Sigmoid colon (tissue), 7 donors: ENCODE measurements at places on chromosomes 7 and 10. TPM values are rescaled to one million over a fixed set of nuclear protein-coding genes. Genes with fewer than 3 reads are reported as not detected.

The SLC26A4 gene
- total RNA-seq: 1.4 TPM

DNA sequence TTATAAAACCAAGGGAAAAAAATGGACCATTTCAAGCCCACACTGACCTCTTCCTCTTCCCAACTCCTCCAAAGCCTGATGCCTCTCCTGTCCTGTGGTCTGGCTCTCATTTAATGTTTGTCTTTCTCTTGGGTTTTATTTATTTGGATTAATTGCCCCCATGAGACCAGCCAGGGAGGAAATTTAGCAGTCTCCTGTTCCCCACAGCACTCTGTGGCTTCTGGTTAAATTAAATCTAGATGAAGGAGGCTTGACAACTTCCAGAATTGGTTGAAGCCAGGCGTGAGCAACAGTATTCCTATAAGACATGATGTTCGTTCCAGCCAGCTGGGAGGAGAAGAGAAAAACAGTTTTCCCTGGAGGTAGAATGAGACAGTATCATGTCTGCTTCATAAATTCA, 15.1 kb upstream of the PRLHR start:
- no peaks in the 10 kb centered on the region for H3K4me1 ChIP-seq
- no peaks in the 10 kb centered on the region for H3K27me3 ChIP-seq

The UTF1 gene
- total RNA-seq: not detected

- no peaks in the 10 kb centered on the region for H3K27me3 ChIP-seq
- H3K4me3 ChIP-seq: peak within 1 kb of the TSS; percentile 91
- DNase-seq: peak; percentile 94
- H3K4me1 ChIP-seq: peaks cover 63% of the 10 kb centered on the region
- H3K27ac ChIP-seq: peak within 1 kb of the TSS; percentile 93
These were observed at the start of gene SLC4A2 for GRCh38 chr7:151059367-151060112. Gene SLC4A2, plus strand, starts transcription at chr7:151059589. Its CDS starts 2,399 bp downstream, at chr7:151061988.

GRCh38 chr10:75407713-75408508, 6.3 kb upstream of the ZNF503 start:
- peak overlapping the region; percentile 98 for H3K27ac ChIP-seq
- H3K36me3 ChIP-seq: no peaks in the 10 kb centered on the region
- DNase-seq: no peak
- peaks cover 43% of the 10 kb centered on the region for H3K4me1 ChIP-seq

GRCh38 chr10:96772196-96772595, 51.9 kb upstream of the PIK3AP1 start:
- no peak overlapping the region for H3K27ac ChIP-seq
- no peaks in the 10 kb centered on the region for H3K27me3 ChIP-seq
- H3K36me3 ChIP-seq: no peaks in the 10 kb centered on the region
- H3K4me1 ChIP-seq: no peaks in the 10 kb centered on the region
- no peak overlapping the region for H3K4me3 ChIP-seq

The IRF5 gene
- total RNA-seq: 6.6 TPM

DNA sequence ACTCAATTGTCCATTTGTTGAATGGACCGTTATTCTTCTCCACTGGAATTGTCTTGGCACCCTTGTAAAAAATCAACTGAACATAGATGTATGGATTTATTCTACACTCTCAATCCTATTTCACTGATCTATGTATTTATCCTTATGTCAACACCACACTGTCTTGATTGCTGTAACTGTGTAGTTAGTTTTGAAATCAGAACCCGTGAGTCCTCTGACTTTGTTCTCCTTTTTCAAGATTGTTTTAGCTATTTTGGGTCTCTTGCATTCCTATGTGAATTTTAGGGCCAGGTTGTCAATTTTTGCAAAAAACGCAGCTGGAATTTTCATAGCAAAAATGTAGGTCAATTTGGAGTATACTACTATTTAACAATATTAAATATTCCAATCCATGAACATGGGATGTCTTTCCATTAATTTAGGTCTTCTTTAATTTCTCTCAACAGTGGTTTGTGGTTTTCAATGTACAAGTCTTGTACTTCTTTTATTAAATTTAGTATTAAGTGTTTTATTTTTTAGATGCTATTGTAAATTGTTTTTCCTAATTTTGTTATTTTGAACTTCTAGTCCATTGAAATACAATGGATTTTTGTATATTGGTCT, 10.0 kb downstream of the CAMK2B start:
- peaks cover 5% of the 10 kb centered on the region for H3K27me3 ChIP-seq
- H3K4me3 ChIP-seq: no peak overlapping the region
- H3K36me3 ChIP-seq: no peaks in the 10 kb centered on the region
- H3K4me1 ChIP-seq: no peaks in the 10 kb centered on the region
- DNase-seq: no peak

GRCh38 chr7:155466142-155466813, 8.3 kb downstream of the EN2 start:
- H3K4me3 ChIP-seq: no peak overlapping the region
- DNase-seq: peak; percentile 58
- H3K27ac ChIP-seq: no peak overlapping the region
- H3K4me1 ChIP-seq: peaks cover 29% of the 10 kb centered on the region
- H3K36me3 ChIP-seq: no peaks in the 10 kb centered on the region
- peaks cover 72% of the 10 kb centered on the region for H3K27me3 ChIP-seq

DNA sequence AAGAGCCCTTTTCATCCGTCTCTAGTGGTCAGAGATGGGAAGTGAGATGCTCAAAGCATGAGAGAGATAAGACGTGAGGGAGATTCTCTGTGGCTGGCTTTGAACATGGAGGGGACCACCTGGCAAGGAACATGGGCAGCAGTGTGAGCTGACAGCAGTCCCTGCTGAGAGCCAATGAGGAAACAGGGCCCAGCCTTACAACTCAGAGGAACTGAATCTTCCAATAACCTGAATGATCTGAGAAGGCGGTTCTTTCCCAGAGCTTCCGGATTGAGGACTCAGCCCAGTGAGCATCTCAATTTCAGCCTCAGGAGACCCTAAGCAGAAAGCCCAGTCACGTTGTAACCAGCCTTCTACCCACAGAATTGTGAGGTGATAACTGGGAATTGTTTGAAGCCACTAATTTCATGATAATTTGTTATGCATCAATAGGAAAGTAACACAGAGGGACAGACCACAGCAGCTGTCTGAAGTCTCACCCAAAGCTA, 33.9 kb upstream of the IKZF1 start:
- no peak for DNase-seq
- H3K36me3 ChIP-seq: no peaks in the 10 kb centered on the region
- no peak overlapping the region for H3K4me3 ChIP-seq
- H3K27ac ChIP-seq: no peak overlapping the region
- H3K27me3 ChIP-seq: no peaks in the 10 kb centered on the region

DNA sequence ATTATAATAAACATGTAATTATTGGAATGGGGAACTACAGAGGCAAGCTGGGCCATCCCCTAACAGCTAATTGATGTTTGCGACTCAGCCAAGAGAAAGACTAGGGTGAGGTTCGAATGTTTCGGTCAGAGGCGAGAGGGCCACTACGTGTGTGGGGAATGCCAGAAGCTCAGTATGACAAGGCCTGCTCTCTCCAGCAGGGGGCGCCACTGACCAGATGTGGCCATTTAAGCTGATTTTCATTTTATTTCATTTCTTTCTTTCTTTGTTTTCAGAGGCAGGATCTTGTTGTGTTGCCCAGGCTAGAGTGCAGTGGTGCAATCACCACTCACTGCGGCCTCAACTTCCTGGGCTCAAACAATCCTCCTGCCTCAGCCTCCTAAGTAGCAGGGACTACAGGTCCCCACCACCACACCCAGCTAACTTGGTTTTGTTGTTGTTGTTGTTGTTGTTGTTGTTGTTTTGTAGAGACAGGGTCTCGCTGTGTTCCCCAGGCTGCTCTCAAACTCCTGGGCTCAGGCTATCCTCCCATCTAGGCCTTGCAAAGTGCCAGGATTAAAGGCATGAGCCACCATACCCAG, 38.1 kb downstream of the TMEM130 start:
- no peaks in the 10 kb centered on the region for H3K36me3 ChIP-seq
- H3K4me3 ChIP-seq: no peak overlapping the region
- peaks cover 6% of the 10 kb centered on the region for H3K4me1 ChIP-seq
- no peak overlapping the region for H3K27ac ChIP-seq
- DNase-seq: no peak

DNA sequence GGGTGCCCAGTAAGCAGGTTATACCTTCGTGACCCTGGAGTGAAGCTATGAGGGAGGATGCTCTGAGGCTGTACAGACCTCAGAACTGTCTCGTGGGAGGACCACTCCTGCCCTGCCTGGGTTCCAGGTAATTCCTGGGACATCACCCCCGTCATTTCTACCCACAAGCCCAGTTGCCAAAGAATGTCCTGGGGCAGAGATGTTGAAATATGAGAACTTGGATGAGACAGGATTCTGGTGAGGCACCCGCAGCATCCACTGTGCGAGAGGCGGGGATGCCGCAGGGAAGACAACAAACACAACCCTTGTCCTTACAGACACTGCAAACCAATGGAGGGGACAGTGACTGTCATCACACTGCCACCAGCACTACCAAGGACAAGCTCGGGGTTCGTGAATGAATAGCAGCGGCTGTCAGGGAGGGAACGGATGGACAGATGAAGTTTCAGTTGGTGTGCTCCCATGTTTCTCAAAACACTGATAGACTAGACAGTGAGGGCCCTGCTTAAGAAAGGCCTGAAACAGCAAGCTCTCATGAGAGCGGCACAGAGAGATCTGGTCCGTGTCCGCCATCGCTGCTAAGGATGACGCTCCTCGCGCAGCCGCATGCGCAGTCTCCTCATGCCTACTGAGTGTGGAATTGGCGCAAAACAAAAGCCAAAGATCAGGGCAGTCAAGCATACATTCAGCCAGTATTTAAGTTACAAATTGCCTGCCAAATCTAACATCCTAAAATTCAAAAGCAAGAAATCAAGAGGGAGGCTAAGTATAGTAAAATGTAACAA, 82.0 kb upstream of the RHEB start:
- peaks cover 8% of the 10 kb centered on the region for H3K36me3 ChIP-seq
- no peak overlapping the region for H3K4me3 ChIP-seq
- H3K27ac ChIP-seq: peak overlapping the region; percentile 91
- DNase-seq: no peak
- no peaks in the 10 kb centered on the region for H3K27me3 ChIP-seq

The TSPAN12 gene
- 19.9 TPM for total RNA-seq

DNA sequence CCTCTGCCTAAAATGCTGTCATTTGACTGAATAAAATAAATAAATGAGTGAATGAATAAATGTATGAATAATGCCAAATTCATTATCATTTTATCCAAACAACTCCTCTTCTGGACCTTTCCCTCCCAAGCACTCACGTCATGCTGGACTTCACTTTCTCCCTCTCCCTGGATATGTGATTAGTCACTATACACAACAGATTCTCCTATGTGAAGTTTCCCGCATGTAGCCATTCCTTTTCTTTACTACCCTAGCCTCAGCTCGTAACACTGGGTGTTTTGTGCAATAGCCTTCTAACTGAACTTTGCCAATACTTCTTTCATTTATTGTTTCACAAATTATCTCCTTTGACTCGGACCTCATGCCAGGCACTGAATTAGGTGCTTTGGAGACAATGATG, 87.6 kb upstream of the IL6 start:
- H3K36me3 ChIP-seq: no peaks in the 10 kb centered on the region
- H3K4me3 ChIP-seq: no peak overlapping the region
- DNase-seq: no peak
- no peaks in the 10 kb centered on the region for H3K4me1 ChIP-seq

GRCh38 chr7:17773289-17773626, 167.0 kb downstream of the SNX13 start:
- no peaks in the 10 kb centered on the region for H3K27me3 ChIP-seq
- no peak overlapping the region for H3K4me3 ChIP-seq
- no peaks in the 10 kb centered on the region for H3K36me3 ChIP-seq

The HABP2 gene
- total RNA-seq: not detected

DNA sequence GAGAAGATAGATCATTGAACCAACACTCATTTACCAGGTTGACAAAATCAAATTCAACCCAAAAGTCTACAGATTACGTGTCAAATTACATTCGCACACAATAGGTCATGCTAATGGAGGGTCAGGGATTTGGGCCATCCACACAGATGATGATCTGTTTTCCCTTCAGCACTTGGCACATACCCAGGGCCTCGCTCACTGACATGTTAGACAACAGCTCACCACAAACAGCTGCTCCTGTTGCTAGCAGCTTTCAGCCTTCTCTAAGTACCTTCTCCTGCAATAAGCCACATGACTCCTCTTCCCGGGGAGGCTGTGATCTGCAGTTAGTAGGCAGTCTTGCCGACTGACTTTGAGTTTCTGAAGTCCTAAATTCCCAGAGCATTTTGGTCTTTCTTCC, 18.4 kb downstream of the NKX2-3 start:
- no peaks in the 10 kb centered on the region for H3K4me1 ChIP-seq
- no peaks in the 10 kb centered on the region for H3K36me3 ChIP-seq
- no peak overlapping the region for H3K4me3 ChIP-seq
- peak overlapping the region; percentile 31 for H3K27ac ChIP-seq

The ICA1 gene
- 4.8 TPM for total RNA-seq

DNA sequence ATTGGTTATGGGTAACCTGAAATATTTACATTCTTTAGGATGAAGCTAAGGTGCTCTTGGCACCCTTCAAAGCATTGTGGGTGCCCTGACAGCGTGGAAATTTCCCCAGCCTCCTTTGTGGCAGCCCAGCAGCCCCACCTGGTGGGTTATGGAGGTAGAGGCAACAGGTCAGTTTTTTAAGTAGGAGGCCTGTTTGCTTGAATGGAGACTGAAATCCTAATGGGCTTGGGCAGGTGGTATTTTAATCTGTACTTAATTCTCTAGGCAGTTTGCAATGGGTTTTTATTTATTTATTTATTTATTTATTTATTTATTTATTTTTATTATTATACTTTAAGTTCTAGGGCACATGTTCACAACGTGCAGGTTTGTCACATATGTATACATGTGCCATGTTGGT, 139.4 kb downstream of the EPC1 start:
- H3K27ac ChIP-seq: no peak overlapping the region
- H3K4me1 ChIP-seq: no peaks in the 10 kb centered on the region
- H3K36me3 ChIP-seq: no peaks in the 10 kb centered on the region

- no peak overlapping the region for H3K4me3 ChIP-seq
- no peak for DNase-seq
- H3K27me3 ChIP-seq: no peaks in the 10 kb centered on the region
- H3K4me1 ChIP-seq: no peaks in the 10 kb centered on the region
These were observed 45.8 kb upstream of the BTBD16 start for GRCh38 chr10:122225330-122225729.

DNA sequence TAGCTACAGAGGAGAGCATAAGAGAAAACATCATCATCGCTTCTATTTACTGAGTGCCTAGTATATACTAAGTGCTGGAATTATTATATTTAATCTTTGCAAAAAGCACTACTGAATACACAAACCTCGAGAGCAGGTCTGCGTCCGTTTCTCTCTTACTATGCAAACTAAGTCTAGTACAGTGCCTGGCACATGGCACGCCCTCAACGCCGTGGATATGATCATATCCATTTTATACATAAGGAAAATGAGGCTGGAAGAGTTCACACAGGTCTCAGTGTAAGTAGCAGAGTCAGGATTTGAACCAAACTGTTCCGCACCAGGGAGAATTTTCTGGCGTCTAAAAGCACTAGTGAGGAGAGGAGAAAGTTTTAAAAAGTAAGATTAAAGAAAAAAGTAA, 17.6 kb downstream of the MXI1 start:
- peaks cover 49% of the 10 kb centered on the region for H3K4me1 ChIP-seq
- H3K27me3 ChIP-seq: no peaks in the 10 kb centered on the region
- no peak for DNase-seq

The MACC1 gene
- not detected for total RNA-seq

- DNase-seq: no peak
- H3K27ac ChIP-seq: no peak overlapping the region
- H3K27me3 ChIP-seq: no peaks in the 10 kb centered on the region
- H3K4me1 ChIP-seq: peaks cover 9% of the 10 kb centered on the region
These were observed 41.1 kb upstream of the CABCOCO1 start for GRCh38 chr10:61621605-61622051.

The IDI2 gene
- not detected for total RNA-seq

The ADARB2 gene
- 5.9 TPM for total RNA-seq

- H3K4me3 ChIP-seq: no peak overlapping the region
- peaks cover 7% of the 10 kb centered on the region for H3K4me1 ChIP-seq
- DNase-seq: no peak
- no peaks in the 10 kb centered on the region for H3K27me3 ChIP-seq
- H3K27ac ChIP-seq: no peak overlapping the region
These were observed 137.6 kb upstream of the VWC2 start for GRCh38 chr7:49635800-49636199.
